ENCODE measurements at places on chromosomes 2 and 18.
A peak's percentile ranks its signal among the peaks of the same experiment; 100 is the strongest.

DNA sequence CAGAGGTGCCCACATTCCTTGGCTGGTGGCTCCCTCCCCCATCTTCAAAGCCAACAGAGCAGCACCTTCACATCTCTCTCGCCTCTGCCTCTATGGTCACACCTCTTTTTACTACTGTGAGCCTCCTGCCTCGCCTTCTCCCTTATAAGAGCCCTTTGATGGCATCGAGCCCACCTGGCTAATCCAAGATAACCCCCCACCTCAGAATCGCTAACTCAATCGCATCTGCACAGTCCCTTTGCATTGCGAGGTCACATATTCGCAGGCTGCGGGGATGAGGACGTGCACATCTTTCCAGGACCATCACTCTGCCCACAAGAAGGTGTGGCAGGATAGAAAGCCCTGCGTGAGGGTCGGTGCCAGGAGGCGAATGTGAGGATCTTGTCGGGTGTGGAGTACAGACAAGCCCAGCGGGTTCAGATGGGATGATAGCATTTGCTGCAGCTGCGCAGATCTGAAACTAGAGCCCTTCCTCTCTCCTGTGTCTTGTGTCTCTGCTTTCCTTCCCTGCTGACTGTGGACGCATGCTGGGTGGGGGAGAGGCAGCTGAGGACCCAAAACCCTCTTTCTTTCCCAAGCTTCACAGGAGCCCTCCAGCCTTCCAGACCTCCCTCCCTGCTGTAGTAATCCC lies 148.3 kb upstream of the HDAC4 start:
- DNase-seq: no peak

GRCh38 chr2:172465417-172466334 lies 38.3 kb downstream of the ITGA6 start:
- DNase-seq: peak; percentile 50

DNA sequence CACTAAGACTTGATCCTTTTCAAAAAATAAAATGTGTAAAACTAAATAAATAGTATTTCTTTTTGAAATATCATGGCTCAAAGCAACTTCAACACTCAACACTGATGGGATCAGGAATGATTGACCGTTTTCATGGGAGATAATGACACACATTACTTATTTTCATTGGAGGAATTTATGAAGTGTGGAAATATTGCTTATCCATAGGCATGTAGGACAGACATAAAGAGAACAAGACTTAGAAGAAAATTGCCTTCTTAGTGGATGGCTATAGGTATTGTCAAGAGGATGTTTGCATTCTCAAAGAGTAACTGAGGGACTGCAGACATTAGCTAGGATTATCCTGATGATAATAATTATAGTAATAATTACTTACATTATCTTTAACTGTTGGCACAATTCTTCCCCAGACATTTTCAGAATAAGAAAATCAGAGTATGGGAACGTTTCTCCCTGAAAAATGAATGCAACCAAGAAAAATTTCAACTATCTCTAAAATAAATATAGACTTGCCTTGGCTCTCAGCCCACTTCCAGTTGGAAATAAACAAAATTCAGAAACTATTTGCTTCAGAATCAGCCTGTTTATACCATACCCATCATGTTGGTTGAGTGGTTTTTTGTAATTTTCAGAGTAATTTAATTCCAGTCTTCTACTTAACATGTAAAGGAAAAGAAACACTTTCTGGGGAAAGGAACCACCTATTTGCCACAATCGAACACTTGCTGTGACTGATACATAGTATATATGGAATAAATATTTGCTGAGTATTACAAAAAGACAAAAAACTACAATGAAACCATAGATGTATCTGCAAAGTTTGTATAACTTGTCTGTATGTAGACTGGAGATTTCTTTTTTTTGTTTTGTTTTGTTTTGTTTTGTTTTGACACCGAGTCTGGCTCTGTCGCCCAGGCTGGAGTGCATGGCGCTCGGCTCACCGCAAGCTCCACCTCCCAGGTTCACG lies 165.7 kb downstream of the TMX3 start:
- DNase-seq: no peak

- no peak for DNase-seq
Measured at GRCh38 chr18:74190086-74190485, 41.8 kb downstream of the TIMM21 start.

DNA sequence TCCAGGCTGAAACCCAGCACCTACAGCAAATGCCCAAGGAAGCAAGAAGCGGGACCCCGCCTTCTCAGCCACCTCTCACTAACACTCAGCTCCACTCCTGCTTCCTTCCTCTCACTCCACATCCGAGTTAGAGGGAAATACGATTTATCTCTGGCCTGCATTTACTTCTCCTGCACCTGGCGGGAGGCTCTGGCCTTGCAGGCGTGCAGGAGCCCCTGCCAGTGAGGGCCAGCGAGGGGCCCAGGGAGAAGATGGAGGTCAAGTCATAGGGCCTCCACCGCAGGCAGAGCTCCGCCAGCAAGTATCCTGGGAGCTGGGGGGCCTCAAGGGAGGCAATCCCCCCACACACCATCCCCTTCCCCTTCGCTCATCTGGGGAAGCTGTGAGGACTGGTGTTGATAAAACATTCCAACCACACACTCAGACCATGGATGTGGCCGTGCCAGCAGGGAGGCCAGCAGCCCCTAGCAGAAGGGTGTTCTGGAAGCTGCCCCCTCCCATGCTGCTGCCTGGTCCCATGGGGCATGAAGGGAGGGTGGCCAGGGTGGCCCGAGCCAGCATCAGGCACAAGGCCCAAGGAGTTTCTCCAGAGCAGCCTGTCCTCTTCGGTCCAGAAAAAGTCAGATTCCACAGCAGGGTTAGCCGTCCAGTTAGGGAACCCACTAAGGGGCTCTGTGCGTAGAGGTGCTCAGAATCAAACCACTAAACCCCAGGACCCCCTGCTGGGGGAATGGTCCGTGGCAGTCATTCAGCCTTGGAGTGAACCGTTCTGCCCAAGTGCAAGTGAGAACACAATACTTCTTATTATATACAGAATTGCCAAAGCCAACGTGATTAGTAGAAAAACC lies 91.2 kb downstream of the HDAC4 start:
- DNase-seq: no peak

DNA sequence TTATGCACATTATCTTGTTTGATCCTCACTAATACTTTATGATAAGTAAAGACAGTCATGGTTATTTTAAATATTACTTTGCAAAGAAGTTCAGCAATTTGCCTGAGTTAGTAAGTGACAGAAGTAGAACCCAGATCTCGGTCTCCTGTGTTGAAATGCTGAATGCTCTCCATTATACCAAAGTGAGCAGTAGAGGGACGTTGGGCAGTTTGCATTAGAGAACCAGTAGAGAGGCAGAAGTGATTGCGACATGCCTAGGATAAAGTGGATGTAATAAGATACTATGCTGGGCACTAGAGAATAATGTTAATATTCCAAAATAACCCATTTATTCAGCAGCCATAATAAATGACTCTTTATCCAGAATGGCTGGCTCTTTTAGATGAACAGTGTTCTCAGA lies 201.0 kb downstream of the PMAIP1 start:
- no peak for DNase-seq

DNA sequence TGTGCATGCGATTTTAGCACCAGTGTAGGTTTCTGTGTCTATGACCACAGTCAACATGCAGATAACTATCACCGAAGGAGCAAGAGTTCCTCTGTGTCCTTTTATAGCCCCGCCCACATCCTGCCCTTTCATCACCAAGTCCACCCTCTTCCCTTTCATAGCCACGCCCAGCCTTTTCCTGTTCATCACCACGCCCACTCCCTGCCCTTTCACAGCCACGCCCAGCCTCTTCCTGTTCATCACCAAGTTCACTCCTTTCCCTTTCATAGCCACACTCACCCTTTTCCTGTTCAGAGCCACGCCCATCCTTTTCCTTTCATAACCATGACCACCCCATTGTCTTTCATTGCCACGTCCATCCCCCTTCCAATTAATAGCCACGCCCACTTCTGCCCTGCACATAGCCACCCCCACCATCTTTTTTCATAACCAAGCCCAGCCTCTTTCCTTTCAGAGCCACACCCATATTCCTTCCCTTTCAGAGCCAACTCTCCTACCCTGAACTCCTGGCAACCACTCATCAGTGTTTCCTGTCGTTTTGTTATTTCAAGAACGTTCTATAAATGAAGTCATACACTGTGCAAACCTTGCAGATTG lies 273.9 kb downstream of the MYT1L start:
- DNase-seq: no peak
